ENCODE measurements at places on chromosomes 16 and 17.

DNA sequence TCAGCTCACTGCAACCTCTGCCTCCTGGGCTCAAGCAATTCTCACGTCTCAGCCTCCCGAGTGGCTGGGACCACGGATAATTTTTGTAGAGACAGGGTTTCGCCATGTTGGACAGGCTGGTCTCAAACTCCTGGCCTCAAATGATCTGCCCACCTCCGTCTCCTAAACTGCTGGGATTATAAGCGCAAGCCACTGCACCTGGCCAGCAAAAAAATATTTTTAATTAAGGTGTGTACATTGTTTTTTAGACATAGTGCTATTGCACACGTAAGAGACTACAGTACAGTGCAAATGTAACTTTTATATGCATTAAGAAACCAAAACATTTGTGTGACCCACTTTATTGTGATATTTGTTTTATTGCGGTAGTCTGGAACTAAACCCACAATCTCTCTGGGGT, 49.0 kb downstream of the NACA2 start:
- no peak for DNase-seq

DNA sequence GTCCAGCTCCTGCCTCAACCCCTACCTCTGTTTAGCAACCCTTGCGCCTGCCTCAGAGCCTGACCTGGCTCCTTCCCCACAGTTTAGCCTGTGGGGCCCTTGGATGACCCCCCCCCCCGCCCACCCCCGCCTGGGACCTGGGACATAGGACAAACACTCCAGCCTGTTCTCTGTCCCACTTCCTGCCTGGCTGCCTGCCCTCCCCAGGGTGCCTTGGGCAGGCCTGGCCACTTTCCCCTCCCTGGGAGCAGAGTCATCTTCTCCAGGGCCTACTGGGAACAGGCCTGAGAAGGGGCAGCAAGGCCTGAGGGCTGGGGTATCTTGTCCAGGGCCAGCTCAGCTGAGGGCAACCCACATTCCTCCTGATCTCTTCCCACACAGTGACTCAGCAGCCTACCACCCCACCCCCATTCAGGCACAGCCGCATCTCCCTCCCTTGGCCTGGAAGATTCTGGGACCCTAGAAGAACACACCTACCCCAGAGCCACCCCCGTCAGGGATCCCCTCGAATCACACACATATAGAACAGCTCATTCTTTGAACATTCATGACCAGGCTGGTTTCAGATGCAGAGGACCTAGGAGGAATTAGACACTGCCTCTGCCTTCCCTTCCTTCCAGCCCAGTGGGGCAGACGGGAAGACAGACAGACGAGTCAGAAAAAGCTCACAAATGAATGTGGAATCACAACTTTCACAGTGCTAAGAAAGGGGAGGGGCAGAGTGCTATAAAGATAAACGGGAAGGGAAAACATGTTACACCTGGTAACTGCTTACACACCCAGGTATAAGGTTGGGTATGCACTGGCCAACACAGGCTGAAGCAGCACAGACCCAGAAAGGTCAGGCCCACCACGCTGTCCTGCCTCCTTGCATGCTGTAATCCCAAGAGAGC, 6.0 kb downstream of the FHOD1 start:
- DNase-seq, result no peak

- DNase-seq, result no peak
These were observed 41.1 kb upstream of the MTSS2 start for GRCh38 chr16:70726892-70727361.

- DNase-seq, result no peak
These were observed 642 bp downstream of the ZNF205 start for GRCh38 chr16:3112881-3113574.

GRCh38 chr17:78710607-78711006, 71.5 kb downstream of the CYTH1 start:
- no peak for DNase-seq

- DNase-seq, result no peak
These were observed 192.3 kb upstream of the SALL1 start for GRCh38 chr16:51343411-51343810.

- DNase-seq, result no peak
These were observed 250.5 kb upstream of the TNRC6C start for GRCh38 chr17:77708049-77708448.

GRCh38 chr16:49158029-49158642, 123.5 kb downstream of the CBLN1 start:
- DNase-seq, result no peak

GRCh38 chr16:2033057-2033908, 6.6 kb downstream of the NHERF2 start:
- DNase-seq, result no peak

DNA sequence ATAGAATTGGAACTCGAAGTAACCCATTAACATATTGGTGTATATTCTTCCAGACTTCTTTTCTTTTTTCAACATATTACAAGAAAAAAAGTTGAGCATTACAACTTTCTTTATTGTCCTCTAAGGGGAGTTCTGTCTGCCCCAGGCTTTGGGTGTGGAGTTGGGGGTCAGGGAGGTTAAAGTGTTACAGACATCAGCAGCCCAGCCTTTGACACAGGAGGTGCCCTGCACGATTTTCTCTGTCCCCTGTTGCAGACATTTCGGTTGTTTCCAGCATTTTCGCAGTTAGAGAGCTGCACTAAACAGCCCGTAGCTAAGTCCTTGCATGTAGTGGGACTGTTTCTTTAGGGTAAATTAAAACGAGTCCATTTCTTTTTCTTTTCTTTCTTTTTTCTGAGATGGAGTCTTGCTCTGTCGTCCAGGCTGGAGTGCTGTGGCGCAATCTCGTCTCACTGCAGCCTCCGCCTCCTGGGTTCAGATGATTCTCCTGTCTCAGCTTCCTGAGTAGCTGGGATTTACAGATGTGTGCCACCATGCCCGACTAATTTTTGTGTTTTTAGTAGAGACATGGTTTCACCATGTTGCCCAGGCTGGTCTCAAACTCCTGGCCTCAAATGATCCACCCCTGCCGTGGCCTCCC, 13.4 kb upstream of the ADCY7 start:
- no peak for DNase-seq

DNA sequence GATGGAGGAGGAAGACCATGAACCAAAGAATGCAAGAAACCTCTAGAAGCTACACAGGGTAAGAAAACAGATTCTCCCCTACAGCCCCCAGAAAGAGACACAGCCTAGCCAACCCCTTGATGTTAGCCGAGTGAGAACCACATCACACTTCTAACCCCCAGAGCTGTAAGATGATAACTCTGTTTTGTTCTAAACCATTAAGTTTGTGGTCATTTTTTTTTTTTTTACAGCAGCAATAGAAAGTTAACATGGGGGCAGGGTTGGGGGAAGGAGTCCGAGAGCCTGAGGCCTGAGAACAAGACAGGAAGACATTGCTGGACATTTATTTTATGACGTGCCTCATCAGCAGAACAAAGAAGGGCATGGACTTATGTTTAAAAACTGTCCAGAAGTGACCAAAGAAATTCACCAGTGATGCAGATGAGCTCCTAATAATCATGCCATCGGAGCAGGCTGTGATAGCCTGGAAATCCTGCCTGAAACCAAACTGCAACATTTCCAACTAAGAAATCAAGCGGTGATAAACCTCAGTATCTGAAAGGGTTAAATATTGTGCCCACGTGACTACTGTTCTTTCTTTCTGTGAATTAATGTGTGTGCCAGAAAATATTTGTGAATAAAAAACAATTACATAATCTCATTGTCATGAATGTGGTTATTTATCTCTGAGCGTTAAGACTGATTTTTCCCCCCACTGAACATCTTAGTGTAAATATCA, 1.1 kb downstream of the ABCA9 start:
- DNase-seq, result no peak

DNA sequence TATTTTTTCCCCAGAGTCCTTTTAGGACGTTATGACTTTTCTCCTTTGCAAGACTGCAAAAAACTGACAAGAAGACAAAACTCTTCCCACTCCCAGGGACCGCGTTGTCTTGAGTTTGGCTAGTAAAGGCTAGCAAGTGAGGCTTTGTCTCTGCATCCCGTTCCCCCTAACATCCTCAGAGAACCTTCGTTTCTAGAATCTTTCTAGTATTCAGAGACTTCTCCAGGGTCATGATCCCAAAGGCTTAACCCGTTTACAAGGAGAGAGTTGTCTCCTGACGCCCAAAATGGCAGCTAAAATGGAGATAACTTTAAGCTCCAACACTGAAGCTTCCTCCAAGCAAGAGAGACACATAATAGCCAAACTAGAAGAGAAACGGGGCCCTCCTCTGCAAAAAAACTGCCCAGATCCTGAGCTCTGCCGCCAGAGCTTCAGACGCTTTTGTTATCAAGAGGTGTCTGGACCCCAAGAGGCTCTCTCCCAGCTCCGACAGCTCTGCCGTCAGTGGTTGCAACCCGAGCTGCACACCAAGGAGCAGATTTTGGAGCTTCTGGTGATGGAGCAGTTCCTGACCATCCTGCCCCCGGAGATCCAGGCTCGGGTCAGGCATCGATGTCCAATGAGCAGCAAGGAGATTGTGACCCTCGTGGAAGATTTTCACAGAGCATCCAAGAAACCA, 843 bp downstream of the ZNF174 start:
- DNase-seq, result no peak

DNA sequence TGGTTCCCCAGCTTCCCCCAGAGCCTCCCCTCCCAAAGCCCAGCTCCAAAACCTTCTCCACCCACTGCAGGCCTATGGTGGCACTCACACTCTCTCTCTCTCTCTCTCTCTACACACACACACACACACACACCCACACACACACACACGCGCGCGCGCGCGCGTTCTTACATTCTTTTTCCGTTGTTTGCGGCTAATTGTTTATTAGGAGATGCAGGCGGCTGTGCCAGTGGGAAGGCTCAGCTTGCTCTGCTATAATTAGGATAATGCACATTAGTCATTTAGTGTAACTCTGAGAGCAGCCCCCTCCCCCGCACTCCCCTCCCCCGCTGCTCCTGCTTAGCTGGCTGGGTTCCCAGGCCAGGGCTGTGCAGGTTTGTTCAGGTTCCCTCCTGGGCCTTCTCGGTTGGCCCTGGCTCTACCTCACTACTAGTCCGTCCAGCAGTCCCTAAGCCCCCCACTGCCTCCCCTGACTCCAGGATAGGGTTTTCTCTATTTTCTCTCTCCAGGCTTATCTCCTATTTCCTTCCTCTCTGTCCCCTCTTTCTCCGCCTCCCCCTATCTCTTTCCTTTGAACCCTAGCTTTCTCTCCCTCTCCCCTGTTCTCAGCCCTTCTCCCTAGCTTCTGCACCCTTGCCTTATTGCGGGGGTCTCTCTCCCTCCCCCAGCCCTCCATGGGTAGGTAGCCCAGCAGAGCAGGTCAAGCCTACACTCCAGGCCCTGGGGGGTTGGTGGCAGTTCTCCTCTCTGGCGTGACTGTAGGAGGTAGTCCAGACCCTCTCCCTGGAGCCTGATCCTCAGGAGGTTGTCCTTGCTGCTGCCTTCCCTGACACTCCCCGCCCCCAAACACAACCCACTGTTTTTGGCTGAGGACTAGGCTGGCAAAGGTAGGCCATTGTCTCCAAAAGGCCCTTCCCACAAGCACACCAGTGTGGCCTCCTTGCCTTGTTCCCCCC, 34.0 kb downstream of the TMEM132E start:
- no peak for DNase-seq

- no peak for DNase-seq
These were observed 199.0 kb downstream of the MSI2 start for GRCh38 chr17:57455063-57455914.

- no peak for DNase-seq
These were observed 123.4 kb downstream of the ZFHX3 start for GRCh38 chr16:72924537-72924926.

DNA sequence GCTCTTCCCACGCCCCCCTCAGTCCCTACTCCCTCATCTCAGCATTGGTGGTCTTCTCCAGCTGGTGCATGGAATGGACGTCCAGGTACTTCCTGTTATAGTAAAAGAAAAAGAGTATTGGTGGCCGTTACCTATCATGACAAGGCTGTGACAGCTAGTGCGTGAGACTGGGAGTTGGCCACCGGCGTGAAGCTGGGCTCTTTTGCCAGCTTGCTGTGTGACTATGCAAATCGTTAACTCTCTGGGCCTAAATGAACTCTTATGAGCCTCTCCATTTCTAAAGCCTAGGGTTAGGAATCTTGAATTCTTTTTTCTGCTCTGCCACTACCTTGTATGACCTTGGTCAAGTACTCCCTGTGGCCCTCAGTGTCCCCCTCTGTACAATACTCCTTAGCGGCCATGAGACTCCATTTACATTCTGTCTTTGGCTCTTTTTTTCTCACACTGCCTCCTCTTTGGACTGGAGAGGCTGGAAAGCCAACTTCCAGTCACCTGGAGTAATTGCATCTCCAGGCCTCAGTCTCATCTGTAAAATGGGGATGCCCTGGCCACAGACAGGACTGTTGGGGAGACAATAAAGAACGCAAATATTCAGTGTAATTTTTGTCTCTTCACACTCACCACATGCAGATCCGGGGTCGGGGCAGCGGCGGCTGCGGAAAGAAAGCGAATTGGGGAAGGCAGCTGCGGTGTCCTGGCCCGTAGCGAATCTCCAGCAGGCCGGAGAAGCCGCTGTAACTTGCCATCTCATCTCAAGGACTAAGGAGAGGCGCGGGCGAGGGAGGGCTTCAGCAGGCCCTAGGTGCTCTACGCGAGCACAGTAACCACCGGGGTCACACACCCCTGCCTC, 1.1 kb downstream of the CFAP119 start:
- DNase-seq, result no peak

DNA sequence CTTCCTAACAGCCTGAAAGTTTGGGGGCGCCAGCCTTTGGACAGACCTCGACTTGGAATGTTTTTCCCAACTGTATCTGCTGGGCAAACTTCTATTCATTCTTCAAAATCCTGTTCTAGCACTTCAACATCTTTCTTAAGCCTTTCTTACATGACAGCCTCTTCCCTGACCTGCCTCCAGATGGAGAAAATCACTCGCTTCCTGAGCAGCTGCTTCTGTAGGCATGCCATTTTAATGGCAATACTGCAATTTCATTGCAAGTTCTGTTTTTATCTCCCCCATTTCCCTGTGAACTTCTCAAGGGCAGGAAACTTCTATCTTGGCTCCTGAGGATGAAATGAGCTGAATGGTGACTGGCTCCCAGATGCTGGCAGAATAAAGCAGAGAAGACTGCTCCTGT, 128.8 kb upstream of the ASIC2 start:
- no peak for DNase-seq

- no peak for DNase-seq
These were observed 3.6 kb upstream of the XAF1 start for GRCh38 chr17:6752068-6752909.

DNA sequence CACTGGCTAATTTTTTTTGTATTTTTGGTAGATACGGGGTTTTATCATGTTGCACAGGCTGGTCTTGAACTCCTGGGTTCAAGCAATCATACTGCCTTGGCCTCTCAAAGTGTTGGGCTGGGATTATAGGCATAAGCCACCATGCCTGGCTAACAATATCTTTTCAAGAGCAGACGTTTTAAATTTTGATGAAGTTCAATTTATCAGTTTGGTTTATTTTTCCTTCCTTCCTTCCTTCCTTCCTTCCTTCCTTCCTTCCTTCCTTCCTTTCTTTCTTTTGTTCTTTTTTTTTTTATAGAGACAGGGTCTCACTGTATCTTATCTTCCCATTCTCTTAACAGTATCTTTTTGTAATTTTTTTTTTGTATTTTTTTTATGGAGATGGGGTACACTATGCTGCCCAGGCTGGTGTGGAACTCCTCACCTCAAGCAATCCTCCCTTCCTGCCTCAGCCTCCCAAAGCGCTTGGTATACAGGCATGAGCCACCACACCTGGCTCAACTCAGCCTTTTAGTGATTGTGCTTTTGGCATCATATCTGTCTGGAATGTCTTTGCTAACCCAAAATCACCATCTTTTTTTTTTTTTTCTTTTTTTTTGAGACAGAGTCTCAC, 13.6 kb upstream of the GIP start:
- DNase-seq, result no peak
